ENCODE measurements at places on chromosomes 4 and X.

DNA sequence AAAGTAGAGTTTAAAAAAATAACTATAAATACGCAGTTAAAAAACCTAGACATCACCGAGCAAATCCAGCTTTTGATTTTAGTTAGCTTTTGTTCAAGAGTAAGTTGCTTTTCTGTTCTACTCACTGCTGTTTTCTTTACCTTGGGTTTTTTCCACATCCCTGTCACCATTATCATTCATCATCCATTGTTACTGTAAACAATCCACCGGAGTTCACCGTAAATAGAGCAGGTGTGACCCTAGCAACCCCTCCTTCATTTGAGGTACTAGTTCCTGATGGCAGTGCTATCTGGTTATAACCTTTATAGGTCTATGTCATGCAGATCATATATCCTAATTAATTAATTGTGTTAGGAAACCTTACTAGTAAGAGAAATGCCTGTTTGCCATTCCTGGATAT, 43.0 kb upstream of the TEX13D start:
- DNase-seq: no peak

- no peak for DNase-seq
These were observed 4.5 kb downstream of the RAB9A start for GRCh38 chrX:13693341-13693961.

DNA sequence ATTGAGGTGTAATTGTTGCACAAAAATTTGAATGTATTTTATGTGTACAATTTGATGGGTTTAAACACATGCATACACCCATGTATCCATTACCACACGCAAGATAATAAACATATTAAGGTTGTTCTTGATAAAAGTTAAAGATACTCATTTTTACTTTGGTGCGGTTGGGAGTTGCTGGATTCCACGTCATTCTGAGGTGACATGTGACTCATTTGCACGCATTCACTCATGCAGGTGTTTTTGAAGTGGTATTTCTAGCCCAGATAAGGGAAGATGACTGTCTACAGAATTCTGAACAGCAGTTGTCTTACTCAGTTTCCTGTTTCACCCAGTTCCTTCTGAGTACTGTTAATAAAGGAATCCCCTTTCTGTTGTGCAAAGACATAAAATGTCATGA, 142.0 kb downstream of the RTL3 start:
- DNase-seq: no peak

DNA sequence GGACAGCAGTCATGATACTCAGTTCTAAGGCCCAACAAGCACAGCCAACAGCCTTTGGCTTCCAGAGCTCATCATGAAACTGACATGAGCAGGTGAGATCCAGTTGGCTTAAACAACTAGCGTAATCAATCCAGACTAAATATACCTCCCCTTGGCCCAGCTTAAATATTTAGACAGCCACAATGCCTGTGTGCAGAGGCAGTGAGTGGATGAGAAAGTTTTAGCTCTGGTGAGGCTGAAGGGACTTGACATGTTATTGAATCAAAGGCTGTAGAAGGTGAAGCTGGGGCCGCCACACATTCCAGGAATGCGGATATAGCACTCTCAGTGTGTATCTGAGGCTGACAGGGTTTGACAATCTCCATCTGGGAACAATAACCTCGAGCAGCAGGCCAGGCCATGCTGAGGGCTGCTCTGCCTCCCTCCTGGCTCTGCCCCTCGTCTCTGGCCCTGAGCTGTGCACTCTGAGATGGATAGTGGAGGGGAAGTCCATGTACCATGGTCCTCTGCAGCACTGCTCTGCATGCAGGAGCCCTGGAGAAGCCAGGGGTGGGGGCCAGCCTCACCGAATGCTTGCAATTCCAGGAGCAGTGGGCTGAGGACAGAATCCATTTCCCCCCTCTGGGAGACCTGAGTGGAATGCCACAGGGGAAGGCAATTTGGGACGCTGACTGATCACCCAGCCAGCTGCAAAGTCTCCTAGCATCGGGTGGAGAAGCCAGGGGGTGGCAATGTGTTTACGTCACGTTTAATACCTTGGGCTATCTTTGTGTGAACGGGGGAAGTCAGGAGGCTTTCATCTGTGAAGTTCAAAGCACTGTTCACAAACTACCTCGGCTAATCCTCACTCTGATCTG, 37.3 kb upstream of the RASL11B start:
- no peak for DNase-seq

DNA sequence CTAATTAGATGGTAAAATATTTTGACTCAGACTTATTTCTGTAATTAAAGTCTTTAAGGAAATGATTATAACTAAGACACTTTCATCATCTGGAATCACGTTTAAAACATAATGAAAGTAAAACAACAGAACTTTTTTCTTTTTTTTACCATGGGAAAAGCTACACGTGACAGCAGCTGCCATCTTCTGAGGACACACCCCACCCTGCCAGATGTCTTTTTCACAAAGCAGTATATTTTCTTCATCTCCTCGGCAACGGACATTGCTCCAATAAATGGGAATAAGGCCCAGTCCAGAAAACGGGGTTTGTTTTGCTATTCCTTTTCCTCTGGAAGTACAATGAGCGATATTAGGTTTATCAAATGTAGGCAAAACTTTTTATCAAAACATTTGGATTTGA, 17.5 kb downstream of the PRSS12 start:
- no peak for DNase-seq

DNA sequence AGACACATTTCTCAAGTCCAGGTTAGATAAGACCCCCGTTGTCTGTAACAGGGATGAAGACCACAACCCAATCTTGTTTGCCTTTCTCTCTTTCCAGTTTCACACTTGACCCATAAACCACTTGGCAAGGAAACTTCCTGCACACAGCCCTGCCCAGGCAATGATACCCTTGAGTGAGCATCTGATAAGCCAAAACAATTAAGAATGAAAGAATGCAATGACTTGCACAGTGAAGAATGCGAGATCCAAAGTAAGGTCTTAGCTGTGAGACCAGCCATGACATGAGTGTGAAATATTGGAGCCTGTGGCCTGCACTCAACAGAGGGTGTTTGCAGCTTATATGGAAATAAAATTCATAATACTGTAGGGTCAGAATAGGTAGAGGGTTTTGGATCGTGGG, 37.9 kb upstream of the MXRA5 start:
- DNase-seq: no peak

- DNase-seq: no peak
These were observed 187.3 kb downstream of the ANAPC10 start for GRCh38 chr4:144910723-144911122.

DNA sequence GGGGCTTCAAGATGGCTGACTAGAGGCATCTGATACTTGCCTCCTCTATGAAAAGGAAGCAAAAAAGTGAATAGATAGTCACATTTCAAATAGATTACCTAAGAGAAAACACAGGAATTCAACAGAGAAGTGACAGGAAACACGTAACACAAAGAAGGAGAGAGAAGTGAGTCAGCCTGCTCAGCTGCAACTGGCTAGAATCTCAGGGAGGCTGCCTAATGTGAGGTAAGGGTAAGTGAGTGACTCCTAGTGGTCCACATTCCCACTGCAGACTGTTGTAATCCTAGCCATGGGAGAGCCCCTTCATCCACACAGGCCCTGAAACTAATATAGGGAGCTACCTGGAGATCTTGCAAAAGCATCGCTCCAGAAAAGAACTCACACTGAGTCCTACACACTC, 179.2 kb downstream of the SLC7A11 start:
- no peak for DNase-seq

Measured in HAP-1 (cell line).